ENCODE measurements at places on chromosomes 13 and 19.

DNA sequence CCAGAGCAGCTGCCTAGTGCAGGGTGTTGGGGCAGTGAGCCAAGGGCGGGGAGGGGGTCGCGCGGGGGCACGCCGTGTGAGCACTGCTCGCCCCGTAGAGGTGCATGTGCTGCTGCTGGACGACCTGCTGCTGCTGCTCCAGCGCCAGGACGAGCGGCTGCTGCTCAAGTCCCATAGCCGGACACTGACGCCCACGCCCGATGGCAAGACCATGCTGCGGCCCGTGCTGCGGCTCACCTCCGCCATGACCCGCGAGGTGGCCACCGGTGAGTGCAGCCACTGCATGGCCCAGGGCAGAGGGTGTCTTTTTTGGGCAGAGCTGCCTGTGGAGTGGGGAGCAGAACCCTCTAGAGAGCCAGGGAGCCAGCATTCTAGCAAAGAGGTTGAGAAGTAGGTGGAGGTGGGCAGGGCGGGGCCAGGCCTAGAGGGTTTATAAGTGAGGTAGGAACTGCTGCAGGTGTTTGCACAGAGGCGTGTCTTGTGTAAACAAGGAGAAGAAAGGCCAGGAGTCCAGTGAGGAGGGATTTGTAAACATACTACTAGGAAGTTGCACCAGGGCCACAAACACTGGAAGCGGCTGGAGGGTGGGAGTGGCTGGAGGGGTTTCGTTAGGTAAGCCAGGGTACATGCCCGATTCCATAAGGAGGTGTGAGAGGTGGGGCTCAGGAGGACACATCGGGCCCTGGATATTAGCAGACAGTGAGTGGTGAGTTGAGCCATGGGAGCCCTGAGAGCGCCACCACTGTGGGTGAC is 21.3 kb downstream of the ARHGEF1 start:
- DNase-seq, result no peak

GRCh38 chr13:50124536-50125303 is 109.5 kb downstream of the KCNRG start:
- DNase-seq, result peak; percentile 56

DNA sequence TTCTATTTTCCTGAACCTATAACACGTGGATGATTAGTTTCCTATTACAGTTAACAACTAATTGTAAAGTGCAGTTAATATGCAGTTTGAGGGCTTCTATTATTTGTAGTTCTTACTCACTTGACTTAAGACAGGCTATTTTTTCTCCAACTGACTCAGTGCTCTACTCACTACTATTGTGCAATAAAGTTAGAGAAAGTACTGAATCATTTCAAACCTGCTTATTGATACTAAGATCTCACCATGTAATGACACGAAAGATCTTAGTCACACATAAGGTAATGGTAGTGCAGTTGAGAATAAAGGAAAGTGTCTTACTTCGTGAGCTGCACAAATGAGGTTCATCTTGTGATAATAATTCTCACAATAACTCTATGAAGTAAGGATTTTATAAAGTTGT is 22.8 kb upstream of the ITM2B start:
- DNase-seq, result no peak

- DNase-seq, result no peak
Measured at GRCh38 chr13:112062571-112063570, 4.1 kb upstream of the SOX1 start.

DNA sequence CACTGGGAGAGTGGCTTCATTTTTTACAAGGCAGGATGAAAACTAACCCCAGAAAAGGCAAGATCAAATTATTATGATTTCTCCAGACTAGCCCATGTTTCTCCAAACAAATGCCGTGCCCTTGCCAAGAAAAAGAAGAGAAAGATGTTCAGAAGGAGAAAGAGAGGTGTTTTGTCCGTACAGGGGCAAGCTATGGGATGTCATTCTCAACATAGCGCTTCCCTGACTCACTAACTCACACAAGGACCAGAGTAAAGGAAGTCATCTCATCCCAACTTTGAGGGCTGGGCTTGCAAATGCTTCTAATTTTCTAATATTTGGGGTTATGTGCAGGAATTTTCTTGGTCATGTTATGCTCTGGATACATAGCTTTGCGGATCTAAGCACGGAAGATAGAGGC is 224.2 kb upstream of the MAB21L1 start:
- DNase-seq, result no peak

DNA sequence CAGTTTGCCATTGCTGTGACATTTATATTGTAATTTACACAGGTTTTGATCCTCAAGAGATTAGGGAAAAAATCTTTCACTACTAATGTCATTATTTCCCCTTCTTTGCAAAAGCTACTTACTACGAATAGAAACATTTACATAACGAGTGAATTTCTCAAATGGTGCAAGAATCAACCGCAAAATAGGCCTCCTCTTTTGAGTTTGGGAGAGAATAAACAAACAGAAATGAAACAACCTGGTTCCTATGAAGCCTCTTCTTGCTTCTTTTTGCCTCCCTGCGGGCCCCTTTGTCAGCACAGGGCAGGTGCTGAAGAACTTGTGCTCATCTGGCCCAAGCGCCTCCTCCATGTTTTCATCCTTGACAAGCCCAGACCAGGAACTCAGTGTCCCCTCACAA is 10.1 kb upstream of the GJA3 start:
- DNase-seq, result no peak

DNA sequence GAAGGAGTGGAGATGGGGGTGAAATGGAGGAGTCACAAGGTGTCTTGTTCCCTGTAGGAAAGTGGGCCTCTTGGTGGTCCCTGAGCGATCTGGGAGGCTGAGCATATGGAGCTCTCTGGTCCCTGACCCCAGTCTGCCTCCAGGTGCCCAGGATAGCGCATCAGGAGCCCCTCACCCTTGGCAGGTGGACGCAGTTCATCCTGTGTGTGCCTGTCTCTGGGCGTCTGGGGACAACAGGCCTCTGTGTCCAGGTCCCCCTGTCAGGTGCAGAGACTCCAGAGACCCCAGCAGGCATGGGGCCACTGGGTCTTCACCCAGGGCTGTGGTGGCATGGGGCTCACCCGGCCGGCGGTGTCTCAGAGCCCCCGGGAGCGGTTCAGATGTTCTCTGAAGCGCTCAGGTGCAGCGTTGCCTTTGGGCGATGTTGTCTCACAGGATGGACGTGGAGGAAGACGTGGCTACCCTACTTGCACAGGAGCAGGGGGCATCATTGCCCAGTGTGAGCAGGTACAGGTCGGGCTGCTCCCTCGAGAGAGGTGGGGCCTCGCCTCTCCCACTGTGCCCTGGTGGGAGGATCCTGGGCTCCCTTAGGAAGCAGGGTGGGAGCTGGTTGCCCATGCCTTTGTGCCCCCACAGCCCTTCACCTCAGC is 58.1 kb upstream of the TPM4 start:
- DNase-seq, result no peak

GRCh38 chr13:91053318-91054065 is 294.0 kb upstream of the MIR17HG start:
- DNase-seq, result no peak

- DNase-seq, result no peak
Measured at GRCh38 chr13:114023716-114024602, 50.1 kb upstream of the C13orf46 start.

DNA sequence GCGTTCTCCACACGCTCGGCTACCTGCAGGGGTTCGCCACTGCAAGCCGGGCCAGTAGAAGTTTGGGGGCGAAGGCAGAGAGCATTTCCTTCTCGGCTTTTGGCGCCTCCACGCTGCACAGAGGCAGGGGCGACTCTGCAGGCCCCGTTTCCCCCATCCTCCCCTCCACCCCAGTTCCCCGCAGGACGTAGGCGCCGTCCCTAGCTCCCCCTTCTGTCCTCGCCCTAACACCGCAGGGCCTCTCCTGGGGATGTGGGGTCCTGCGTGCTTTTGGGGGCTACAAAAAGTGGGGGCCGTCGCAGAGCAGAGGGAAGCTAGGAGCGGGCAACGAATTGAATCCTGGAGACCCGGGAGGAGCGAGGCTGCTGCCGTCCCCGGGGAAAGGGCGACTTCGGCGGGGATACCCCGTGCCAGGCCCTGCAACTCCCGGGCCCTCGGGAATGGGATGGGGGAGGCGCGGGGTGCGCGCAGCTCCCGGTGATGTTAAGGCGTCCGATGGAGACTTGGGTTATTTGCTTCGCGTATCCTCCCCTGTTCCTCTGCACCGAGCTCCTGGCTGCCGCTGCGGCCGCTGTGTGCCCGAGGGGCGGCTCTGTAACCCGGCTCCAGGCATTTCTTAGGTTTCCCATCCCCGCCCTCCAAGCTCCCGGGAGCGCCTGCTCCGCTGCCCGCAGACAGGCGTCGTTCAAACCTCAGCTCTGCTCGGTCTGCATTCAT is 255.9 kb upstream of the SOX21 start:
- no peak for DNase-seq

GRCh38 chr13:75489502-75490263 is 7.7 kb upstream of the TBC1D4 start:
- DNase-seq, result no peak

Measured in CMK (cell line).